ENCODE measurements at places on chromosomes 13 and 19.

DNA sequence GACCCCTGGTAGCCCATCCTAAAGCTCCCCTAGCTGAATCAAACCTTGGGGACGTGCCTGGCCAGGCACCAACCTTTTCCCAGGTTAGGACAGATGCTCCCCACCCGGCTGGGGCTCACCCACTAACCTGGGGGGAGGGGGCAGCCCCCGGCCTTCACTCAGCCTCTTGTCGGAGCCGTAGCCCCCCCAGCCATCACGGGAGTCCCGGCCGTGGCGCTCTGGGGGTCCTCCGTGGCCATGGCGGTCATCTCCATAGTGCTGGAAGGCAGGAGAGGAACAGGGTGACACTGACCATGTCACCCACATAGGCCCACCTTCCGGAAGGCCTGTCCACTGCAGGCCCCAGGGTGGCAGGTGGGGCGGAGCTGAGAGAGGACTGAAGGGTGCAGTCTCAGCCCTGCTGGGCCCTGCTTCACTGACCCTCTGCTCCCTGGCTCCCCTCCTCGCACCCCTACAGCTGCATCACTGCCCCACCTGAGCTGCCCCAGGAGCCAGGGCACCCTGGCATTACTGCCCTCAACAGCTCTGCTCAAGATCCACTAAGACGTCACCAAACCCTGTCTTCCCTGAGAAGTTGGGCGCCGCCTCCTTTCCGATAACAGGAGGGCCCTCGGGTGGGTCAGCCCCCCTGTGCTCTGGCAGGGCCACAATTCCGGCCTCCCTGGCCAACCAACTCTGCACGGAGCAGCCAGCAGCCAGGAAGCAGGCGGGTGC, 22.6 kb upstream of the TINCR start:
- DNase-seq: no peak

DNA sequence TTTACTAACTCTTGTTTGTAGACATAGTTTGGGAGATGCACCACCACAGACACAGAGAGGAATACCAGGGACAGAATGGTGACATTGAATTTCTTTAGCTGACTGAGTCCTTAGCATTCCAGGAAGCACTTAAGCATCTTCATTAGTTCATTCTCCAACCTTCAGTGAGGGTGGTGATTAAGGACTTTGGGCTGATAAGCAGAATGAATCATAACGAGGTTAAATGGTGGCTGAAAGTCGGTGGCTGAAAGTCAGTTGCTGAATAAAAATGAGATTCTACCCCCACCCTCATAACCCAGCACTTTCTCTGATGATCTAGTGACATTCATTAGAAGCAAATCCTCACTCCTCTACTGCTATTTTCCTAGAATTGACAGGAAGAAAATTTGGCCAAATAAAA, 10.6 kb downstream of the PCDH8 start:
- no peak for DNase-seq

DNA sequence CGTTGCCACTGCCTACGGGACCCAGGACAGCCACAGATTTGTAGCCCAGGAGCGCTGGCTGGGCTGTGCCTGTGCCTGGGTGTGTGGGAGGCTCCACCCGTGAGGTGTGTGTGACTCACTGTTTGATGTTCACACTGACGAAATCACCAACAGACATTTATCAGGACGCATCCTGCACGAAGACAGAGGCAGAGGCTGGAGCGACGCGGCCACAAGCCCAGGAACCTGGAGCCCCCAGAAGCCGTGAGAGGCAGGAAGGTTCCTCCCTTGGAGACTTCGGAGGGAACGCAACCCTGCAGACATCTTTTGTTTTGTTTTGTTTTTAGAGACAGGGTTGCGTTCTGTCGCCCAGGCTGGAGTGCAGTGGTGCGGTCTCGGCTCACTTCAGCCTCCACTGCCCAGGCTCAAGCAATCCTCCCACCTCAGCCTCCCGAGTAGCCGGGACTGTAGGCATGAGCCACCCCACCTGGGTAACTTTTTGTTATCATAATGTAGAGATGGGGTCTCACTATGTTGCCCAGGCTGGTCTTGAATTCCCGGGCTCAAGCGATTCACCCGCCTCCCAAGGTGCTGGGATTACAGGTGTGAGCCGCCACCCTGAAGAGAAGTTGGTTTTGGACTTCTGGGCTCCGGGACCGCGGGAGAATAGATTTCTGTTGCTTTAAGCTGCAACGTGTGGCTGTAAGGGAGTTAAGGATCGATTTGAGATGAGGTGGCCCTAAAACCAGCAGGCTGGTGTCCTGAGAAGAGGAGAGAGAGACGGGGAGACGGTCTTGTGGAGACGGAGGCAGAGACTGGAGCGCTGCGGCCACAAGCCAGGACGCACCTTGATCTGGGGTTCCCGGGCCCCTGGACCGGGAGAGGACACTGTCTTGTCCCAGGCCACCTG, 24.9 kb upstream of the WDR18 start:
- DNase-seq: no peak

DNA sequence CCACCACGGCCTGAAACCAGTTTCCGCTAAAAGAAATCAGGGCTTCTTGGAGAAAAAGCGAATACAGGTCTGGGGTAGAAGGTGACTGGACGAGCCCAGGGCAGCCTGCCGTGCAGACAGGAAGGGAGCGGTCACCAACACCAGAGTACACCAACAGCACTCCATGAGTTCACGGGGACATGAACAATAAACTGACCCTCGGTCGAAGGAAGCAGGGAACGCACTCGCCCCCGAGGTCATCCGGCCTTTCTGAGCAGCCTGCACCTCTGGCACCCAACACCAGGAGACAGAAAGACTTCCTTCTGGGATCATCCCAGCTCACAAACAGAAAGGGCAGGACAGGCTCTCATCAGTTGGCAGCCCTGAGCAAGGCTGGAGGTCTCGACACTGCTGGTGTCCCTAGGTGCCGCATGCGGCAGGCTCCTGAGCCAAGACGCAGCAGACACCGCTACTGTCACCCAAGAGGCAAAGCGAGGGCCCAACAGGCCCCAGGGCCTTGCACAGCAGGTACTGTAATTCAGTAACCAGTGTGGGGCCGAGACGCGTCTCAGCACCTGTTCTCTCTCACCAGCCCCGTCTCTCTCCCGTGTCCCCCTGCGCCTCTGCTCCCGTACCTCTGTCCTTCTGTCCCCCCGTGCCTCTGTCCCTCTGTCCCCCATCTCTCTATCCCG, 18.0 kb downstream of the DCUN1D2 start:
- no peak for DNase-seq

- no peak for DNase-seq
Observed at GRCh38 chr19:1620502-1620901, 15.2 kb upstream of the UQCR11 start.

GRCh38 chr19:34834472-34835061, 61.6 kb upstream of the ZNF599 start:
- DNase-seq: no peak
